Hippocampal formation (tissue), 2 donors: ENCODE measurements at places on chromosomes 11 and 22.

DNA sequence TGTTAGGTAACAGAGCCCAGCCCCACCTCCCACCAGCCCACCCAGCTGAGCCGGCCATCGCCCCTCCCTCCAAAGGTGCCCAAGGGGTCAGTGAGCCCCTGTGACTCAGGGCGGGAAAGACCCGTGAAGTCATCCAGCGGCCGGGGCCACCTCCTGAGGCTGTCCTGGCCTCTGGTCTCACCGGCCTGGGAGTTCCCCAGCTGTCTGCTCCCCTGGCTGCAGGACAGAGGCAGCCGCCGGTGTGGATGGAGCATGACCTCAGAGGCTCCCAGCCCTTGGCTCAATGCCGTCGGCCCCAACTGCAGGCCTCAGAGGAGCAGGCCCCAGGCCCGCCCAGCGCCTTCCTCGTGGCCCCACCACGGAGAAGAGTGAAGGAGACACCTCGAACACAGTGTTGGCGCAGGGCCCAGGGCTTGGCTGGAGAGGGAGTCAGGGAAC, 28.7 kb downstream of the RPL3 start:
- no peak for DNase-seq

DNA sequence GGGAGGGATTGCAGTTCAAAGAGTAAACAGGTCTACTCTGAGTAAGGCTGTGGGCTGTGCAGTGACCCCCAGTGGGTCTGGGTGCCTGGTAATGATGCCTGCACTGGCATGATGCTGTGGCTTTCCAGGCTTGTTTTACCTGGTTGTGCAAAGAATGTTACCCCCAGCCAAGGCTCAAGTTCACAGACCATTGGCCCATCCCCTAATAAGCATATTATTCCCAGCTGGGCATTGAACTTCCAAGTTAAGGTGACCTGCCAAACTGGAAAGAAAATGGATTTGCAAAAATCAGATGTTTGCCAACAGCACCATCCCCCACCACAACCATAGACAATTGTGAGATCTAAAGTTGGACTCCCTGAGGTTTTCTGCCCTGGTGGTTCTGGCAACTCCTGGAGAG, 7.9 kb upstream of the EHF start:
- no peak for DNase-seq

DNA sequence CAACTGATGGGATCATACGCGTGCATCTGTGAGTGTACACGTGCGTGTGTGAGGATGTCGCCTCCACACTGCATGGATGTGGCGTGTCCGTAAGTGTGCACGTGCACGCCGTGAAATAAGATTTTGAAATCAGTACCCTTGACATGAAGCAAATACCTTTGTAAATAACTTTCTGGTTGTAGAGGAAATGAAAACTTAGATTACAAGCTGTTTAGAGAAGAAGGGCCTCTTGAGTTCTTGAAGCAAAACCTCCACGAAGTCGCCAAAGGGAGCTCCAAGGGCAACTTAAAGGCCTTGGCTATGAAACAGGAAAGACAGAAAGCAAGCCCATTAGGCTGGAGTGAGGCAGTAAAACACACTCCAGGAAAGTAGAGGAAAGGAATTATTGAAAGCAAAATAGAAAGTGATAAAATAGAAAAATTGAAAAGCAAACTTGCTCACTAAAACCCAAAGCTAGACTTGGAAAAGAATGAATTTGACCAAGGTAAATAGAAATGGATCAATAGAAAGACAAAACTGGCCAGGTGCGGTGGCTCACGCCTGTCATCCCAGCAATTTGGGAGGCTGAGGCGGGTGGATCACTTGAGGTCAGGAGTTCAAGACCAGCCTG, 29.7 kb upstream of the TOLLIP start:
- no peak for DNase-seq

DNA sequence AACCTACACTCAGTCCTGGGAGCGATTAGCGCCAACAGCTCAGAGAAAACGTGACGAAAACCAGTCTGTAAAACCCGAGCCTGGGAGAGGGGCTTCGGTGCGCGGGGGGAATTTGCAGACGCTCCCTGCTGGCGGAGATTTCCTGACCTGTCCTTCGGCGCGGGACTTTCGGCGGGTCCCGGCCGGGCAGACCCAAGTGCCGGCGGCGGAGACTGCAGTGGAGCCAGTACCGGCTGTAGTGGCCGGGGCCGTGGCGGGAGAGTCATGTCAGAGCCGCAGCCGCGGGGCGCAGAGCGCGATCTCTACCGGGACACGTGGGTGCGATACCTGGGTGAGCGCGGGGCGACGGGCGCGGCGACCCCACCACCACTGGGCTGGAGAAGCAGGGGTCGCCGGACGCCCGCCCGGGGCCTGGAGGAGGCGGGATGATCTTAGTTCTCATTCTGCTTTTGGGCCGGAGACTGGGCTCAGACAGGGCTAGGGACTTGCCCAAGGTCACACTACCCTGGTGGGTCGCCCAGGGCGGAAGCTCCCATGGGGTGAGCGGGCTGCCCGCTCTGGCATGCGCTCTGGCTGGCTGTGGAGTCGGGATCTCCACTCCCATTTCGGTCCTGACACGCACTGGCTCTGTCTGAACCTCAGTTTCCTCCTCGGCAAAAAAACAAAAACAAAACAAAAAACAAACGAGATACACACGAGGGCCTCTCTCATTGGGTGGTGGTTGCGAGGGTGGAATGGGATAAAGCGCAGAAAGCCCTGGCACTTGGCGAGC, at the start of gene MTFP1:
MTFP1 (plus strand) TSS at position 153 of the 772 bp plus-strand sequence; CDS start at position 265, 112 bp downstream.
- no peak for DNase-seq

DNA sequence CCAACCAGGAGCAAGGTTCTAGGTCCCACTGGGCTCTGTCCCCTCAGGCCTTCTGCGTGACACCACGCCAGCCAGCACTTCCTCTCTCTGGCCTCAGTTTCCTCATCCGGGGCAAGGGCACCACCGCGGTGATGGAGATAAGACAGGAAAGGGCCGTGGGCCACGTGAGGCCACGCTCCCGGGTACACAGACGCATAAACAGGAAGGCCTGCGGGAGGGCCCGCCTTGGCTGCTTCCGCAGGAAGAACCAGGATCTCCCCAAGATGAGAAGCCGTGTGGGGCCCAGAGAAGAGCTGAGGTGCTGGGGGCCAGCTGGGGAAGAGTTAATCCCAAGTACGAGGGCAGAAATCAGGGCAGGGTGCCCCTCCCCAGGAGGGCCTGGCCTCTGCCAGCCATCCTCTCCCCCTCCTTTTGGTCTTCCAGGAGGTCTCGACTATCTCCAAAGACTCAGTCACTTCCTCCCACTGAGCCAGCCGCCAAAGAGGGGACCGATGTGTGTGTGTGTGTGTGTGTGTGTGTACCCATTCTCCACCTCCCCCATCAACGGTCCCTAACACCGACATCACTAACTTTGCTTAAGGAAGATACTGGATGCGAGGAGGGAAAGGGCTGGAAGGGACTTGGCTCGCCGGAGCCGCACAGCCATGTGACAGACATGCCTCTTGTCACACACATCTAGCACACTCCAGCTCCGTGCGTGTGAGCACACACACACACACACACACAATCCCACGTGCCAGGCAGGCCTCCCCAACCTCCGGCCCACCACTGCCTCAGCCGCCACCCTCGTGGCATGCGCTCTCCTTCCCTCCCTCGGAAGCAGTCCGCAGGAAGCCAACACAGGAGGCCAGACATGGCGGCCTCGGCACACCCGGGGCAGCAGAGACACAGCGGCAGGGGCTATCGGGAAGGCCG, 1.4 kb downstream of the MFNG start:
- DNase-seq: peak; percentile 36

DNA sequence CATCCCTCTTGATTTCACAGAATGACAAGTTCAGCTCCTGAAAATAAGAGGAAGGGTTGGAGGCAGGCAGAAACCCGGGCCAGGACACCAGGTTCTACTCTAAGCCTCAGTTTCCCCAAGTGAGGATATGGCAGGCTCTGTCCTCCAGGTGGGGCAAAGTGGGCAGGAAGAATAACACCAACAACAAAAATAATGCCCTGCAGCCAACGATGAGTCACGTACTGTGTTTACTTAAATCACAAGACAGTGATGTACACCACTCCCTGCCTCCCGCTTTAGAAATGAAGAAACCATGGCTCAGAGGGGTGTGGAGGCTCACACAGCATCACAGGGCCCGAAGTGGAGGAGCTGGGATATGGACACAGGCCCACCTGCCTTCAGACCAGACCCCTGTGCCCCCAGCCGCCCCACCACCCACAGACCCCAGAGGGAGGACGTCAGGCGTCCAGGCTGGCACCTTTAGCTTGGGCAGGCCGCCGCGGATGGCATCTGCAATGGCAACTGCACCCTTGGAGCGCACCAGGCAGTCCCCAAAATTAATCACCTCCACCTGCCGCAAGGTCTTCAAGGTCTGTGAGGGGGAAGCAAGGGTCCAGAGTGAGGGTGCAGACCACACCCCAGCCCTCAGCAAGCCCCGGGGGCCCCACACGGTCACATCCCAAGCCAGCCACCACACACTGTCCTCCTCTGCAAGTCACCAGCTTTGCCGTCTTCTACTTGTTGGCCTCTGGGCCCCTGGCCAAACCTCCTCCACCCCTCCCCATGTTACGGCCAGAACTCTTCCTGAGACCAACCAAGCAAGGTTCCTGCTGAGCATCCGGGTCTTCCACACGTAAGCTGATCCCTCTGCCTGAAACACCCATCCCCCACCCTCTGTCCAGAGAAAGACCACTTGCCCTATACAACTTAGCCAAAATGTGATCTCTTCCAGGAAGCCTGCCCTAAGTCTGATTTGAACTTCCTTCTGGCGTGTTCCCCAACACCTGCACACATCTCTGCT, 15.8 kb upstream of the CHADL start:
- DNase-seq: no peak

- no peak for DNase-seq
These were observed 23.8 kb downstream of the MICAL2 start for GRCh38 chr11:12134236-12134585.

DNA sequence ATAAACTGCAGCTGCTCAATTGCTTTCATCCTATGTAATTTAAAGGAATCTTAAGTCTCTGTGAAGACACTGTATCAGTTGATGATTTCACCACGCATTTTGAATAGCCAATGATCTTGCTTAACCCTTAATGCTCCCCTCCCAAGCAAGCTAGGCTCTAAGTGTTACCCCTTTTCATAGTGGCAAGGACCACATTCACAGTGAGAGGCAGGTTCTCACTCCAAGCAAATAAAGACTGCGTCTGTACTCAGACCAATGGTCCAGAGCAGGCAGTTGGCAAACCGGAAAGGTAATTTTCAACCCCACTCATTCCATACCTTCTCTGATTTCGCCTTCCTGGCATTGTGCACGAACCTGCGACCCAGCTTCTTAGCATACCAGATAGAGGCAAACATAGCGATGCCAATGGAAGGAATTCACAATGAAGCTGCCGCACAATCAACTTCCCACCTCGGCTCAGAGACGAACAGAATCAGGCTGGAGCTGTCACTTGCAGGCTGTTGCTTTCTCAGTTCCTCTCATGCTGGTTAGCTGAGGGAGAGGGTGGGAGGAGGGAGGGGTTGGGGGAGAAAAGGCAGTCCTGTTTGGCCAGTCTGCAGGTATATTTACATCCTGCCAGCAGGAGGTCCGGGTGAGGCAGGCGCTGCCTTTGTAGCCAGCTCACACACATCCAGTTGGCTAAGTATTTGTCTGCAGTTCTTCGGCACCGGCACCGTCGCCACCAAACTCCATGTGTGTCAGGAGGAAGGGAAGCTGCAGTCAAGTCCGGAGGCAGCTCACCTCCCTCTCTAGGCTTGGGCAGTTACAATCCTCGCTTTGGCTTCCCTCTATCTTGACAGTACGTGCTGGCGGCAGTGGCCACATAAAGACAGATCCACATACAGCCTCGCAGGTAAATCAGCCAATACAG, 1151.2 kb upstream of the CCDC90B start:
- DNase-seq: no peak

GRCh38 chr11:72436661-72437060, 2.3 kb upstream of the CLPB start:
- no peak for DNase-seq

- no peak for DNase-seq
These were observed 23.7 kb upstream of the FGF3 start for GRCh38 chr11:69842746-69843528.

DNA sequence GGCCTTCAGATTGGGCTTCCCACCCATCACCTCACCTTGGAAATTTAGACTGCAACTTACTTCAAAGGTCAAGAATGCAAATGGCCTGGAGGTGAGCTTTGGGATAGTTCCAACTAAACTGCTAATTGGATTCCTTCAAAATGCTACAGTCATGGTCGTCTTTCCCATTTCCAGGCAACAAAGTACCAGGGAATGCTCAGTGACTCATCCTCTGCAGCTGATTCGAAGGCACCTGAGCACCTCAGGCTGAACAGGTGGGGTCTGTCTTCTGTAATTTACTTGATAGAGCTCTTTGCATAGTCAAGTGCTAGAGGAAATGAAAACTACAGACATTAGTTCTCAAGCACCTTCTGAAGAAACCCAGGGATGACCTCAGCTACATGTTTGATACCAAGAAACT, 20.5 kb upstream of the FSHB start:
- no peak for DNase-seq

GRCh38 chr11:73198677-73199076, 19.4 kb upstream of the P2RY2 start:
- DNase-seq: no peak

DNA sequence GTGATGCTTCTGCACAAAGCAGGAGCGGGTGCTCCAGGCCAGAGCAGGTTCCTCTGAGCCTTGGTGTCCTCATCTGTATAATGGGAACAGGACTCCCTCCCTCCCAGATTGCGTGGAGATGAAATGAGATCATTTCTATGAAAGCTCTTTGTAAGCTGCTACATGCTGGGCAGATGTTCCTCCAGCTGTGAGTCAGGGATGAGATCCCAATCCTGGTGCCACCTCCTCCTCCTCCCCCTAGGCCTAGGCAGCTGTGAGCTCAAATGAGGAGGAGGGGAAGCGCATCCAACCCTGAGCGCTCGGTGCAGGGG, 7.0 kb upstream of the CABP2 start:
- DNase-seq: no peak

DNA sequence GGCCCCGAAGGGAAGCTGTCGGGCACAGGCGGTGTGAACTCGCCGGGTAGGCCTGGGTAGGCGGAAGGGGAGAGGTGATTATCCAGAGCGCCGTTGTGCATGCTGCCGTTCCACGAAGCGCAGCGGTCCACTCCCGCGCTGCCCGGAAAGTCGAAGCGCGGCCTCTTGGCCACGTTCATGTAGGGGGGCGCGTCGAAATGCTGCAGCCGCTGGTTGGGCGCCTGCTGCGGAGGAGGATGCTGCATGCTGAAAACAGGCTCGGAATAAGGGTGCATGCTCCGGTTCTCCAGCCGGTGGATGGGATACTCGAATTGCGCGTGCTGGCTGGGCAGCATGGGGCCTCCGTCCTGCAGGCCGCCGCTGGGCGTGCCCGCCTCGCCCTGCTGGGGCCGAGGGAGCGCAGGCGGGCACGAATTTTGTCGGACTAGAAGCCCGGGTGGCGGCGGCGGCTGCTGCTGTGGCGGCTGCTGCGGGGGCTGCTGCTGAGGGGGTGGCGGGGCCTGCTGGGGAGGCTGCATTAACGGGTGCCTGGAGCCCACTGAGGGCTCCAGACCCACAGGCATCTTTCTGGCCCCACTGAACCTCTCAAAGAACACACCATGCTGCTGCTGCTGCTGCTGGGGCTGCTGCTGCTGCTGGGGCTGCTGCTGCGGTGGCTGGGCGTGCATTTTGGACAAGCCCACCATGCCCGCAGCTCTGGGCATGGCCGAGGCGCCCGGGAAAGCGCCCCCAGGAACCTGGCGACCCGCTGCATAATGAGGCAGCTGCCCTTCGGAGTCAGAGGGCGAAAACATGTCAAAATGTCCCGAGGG, 2.3 kb downstream of the MN1 start:
- DNase-seq: no peak
